ENCODE measurements at places on chromosomes 1 and 21.

GRCh38 chr1:18750600-18750999 is 108.9 kb downstream of the TAS1R2 start:
- no peak for DNase-seq

- peak; percentile 92 for DNase-seq
Measured at GRCh38 chr1:26833432-26834405, 7.2 kb downstream of the ZDHHC18 start.

GRCh38 chr1:179814546-179814838 is 63.1 kb downstream of the TOR1AIP2 start:
- no peak for DNase-seq

- no peak for DNase-seq
Measured at GRCh38 chr1:42924851-42925760, 33.6 kb downstream of the SLC2A1 start.

DNA sequence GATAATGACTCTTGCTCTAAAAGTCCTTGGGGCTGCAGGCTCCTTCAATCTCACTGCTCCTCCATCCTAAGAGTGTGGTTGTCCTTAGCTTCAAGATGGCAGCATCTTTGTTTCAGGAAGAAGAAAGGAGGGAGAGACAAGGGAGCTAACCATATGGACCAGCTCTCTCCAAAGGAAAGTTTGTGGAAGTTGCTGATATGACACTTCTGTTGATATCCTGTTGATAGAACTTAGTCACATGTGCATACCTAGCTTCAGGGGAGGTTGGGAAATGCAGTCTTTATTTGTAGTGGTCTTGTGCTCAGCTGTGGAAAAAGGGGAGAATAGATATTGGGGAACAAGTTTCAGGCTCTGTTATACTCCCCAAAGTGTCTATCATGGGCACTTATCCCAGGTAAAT is 186.9 kb downstream of the GIPC2 start:
- DNase-seq = no peak

DNA sequence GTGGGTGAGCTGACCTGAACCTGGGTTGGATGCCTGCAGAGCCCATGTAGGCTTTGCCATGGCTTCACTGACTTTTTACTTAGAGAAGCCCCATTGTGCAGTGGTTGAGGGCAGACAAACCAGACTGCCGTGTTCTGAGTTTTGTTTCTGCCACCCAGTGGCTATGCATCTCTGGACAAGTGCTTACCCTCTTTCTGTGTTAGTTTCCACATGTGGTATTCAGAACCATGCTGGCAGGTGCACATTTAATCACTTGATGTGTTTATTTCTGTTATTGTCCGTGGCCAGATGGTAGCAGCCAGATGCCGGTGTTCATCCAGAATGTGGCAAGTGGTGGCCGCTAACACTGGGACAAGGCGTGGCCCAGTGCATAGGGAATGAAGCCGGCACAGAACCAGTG is 10.3 kb upstream of the PTPN7 start:
- DNase-seq = no peak

GRCh38 chr1:74512170-74512915 is at the start of gene LRRC53:
Gene LRRC53 (minus strand): TSS chr1:74512611. CDS start chr1:74483349, 29,262 bp downstream.
- DNase-seq = no peak

Data from GM19239 (cell line).